ENCODE measurements at places on chromosomes 1 and 21. TPM values are rescaled to one million over a fixed set of nuclear protein-coding genes. Genes with fewer than 3 reads are reported as not detected.
A peak's percentile ranks its signal among the peaks of the same experiment; 100 is the strongest.

GRCh38 chr1:160911925-160912324 is 26.9 kb upstream of the ITLN1 start:
- no peak for DNase-seq

GRCh38 chr1:4071653-4072052 is 171.6 kb upstream of the C1orf174 start:
- DNase-seq, result no peak

DNA sequence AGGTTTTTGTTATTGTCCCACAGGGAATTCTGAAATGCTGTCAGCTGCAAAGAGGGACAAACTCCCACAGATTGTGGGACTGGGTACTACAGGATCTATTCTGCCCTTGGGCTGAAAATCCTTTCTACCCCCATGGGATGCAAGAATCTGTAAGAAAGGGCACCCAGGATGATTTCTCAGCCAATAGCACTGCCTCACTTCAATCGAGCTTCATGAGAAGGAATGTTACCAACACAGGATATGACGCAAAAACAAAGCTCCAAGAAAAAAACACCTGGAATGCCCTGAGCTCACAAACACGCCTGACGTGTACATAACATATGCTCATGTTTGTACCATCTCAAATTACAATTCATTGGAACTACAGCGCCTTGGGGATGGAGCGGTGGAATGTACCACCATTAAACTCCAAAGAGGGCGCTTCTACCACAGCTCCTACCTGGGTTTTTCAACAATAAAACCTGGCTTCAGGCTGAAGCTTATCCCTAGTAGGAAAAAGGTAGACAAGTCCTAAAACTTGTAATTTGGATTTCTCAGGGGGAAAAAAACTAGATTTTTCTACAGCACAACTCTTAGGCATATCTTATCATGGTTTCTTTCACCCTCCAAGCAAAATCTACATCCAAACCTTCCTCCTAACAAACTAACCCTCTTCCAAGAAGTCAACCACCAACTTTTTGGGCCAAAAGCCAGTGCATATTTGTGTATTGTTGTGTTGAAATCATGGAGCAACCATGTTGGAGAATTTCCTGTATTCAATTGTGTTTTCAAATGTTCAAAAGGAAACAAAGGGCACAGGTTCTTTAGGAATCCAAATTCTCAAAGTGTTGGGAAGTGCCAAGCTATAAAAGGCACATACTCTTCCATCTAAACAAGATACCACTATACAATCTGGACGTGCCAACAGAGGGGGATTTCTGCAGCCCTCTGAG is 78.9 kb downstream of the TGFBR3 start:
- DNase-seq, result no peak

GRCh38 chr1:10813799-10814198 is 17.4 kb upstream of the CASZ1 start:
- DNase-seq, result no peak

DNA sequence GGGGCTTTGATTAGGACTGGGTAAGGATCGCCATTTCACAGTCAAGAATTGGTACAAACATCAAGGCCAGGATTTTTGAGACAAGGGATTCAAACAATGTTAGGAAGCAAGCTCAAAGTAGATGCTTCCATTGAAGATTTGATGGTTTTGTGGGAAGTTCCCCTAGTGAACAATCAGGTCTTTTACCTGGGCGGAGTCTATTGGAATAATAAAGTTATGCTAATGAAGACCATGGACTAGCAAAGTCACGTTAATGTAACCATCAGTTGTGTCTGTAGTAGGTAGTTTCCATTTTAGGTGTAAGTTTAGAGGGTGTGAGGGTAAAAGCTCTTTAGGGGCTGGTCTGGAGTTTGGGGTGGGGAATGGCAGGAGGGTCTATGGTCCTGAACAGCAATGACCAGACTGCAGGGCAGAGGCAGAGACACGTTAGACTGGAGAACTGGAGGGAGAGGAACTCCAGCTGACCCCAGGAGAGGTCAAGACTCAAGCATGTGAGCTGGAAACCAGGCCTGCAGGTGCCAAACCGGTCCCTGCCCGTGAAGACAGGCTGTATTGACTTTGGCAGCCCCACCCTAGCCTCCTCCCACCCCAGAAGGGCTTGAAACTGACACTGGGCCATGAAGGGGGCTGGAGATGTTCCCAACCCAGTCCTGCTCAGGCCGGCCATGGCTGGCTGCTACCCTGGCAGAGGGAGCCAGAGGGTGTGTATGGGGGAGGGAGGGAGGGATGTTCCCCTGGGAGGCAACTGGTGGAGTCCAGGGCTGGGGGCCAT is 36.0 kb upstream of the GPR37L1 start:
- no peak for DNase-seq

DNA sequence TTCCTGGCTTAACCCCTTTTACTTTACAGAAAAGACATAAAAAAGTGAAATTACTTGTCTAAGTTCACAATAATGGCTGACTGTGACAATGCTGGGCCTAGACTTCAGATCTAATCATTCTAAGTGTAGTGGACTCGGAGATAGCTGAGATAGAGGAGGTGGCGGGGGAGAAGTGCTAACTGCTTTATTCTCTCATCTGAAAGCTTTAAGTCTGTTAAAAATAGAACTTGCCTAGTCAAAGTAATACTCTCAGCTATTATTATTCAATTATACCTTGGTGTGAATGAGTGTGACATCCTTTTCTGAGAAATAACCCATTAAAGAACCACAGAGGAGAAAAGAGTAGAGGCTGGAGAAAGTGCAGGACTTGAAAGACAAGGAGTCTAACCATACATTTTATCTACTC is 96.1 kb upstream of the OLIG2 start:
- no peak for DNase-seq

GRCh38 chr1:47325528-47325927 is 8.1 kb upstream of the CMPK1 start:
- no peak for DNase-seq

GRCh38 chr1:82185084-82185483 is 384.4 kb downstream of the ADGRL2 start:
- no peak for DNase-seq

DNA sequence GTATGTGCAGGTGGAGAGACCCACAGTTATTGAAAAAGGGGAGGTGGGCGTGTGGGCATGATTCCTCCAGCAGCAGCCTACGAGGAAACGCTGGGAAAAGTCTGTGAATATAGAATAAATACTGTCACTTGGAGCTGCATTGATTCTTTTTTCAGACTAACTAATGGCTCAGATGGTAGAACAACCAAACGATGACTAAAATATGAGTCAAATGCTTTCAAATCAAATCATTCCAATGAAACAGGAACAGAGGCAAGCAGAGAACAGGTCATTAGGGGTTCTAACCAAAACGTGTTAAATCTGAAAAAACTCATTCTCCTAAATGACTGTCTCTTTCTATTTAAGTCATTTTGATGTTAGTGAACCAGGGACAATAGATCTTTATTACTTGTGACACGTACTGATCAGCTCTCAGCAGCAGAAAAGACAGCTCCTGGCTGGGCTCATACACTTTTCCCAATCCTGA is 35.1 kb upstream of the SEC16B start:
- peak; percentile 8 for DNase-seq

- peak; percentile 28 for DNase-seq
Observed at GRCh38 chr21:46325073-46325912, 1.3 kb downstream of the PCNT start.

GRCh38 chr1:17877896-17878295 is 122.8 kb downstream of the ACTL8 start:
- DNase-seq, result no peak

DNA sequence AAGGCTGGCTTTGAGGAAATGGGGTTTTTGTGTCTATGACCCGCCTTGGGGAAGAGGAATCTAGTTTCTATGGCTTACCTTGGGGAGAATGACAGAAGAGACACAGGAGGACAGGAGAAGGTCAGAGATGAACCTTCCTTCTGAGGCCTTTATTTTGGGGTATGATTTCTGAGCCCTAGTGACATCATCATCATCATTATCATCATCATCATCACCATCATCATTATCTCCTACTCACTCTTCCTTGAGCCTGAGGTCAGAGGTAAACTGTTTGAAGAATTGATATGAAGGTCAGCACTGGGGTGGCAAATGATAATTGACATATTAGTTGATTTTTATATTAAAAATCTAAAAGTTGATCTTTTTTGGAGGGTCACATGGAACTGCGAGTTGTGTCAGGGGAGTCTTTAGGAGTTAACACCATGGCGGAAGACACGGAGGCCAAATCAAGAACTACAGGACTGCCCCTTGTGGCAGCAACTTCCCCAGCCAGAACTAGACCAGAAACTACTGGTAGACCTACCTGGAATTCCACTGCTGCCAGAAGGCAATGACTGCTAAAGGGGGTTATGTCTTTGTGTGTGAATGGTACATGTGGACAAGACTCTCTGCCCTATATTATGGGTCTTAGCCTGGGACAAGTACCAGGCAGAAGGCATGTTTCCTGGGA is 49.8 kb upstream of the WLS start:
- peak; percentile 3 for DNase-seq

DNA sequence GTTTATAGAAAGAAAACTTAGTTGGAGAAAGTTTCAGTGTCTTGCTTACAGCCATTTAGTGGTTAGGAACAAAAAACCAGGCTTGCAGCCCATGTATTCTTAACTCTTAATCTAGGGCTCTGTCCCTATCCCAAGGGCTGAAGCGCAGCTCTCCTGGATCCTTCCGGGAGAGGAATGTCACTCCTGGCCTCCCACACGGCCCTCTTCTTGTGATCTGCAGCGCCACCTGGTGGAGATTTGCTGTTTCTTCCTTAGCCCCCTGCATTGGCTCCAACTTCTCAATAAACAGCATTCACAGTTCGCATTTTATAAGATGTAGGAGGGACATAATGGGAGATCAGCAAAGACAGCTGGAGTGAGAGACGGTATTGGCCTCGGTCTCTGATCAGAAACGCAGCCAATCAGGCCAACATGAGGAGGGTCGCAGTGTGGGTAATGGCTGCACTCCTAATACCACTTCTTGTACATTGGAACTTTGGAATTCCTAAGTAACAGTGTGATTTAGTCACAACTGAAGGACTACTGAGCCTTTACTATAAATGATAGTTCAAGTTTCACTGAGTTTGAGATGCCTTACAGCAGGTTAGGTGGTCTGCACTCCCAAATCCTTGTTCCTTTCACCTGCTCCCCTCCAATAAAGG is 283.4 kb downstream of the ASTN1 start:
- peak; percentile 51 for DNase-seq

DNA sequence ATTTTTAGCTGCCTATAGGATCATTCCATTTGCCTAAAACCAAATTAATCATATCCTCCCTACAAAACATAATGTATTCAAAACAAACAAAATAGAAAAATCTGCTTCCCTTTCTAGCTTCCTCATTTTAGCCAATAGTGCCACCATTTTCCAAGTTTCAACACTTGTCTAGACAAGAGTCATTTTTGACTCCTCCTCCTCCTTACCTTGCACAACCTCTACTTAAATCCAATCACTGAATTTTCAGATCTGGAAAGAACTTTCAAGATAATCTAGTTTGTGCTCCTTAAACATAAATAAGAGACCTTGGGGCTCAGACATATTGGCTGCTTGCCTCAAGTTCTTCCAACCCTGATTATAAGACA is 7.4 kb downstream of the STX6 start:
- DNase-seq, result no peak

- DNase-seq, result no peak
Observed at GRCh38 chr1:71885171-71885570, 397.2 kb downstream of the NEGR1 start.

DNA sequence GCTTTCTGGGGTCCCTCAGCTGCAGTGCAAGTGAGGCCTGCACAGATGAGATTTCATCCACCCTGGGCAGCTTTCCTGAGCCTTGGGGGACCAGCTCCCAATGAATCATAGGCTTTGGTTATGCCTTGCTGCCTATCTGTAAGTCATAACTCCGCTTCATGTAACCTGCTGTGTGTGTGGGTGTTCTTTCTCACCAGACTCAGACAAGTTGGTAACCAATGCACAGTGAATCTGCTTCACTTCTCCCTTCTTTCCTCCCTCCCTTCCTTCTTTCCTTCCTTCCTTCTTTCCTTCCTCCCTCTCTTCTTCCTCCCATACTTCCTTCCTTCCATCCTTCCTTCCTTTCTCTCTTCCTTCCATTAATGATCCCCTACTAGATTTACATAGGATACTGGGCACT is 34.4 kb upstream of the PSMB2 start:
- DNase-seq, result no peak

GRCh38 chr1:115036814-115037507 is 7.3 kb downstream of the TSHB start:
- no peak for DNase-seq

- DNase-seq, result no peak
Observed at GRCh38 chr1:212691561-212692071, 8.0 kb downstream of the BATF3 start.

DNA sequence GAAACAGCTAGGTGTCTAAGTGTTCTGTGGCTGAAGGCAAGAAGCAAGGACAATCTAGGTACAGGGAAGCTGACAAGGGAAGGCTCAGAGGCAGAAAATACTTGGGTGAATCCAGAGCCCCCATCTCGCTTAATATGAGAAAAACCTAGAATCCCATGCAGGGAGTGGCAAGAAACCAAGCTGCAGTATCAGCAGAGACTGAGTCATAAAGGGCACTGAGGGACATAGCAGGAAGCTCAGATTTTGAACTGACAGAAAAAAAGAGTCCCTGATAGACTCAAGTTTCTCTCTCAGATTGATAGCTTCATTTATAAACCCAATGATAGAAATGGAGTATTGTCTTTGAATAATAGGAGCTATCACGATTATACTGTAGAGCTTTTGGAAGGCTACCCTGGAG is 77.3 kb upstream of the KCNJ15 start:
- DNase-seq, result no peak

DNA sequence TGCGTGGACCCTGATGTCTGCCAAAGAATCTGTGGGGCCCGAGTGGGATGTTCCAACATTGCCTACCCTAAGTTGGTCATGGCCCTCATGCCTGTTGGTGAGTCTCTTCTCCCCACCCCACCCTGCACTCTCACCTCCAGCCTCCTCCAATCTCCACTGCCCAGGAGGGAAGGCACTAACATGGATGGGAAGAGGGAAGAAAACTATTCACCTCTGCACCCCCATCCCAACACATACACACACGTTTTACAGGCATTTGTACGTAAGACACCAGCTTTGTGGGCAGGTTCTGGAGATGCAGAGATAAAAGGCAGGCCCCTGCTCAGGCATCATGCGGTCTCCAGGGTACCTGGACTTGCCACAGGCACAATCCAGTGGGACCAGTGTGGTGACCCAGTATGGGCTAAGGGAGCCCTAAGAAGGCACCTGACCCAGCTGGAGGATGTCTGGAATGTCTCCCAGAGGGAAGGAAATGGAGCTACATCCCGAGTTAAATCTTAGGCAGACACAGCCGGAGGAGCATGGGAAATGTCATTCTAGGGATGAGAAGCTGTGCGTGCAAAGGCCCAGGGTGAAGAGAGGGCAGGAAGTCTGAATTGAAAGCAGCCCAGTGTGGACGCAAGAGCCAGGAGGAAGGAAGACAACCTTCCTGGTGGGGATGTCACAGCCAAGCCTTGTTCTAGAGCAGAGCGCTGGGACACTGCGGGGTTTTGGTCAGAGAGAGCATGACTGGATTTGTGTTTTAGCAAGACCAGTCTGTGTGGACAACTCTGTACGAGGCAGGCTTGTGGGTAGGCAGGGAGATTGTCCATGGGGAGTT is 11.4 kb downstream of the SLC5A9 start:
- DNase-seq, result no peak

The SNX27 gene
- 42.2 TPM for total RNA-seq

The KRTAP10-12 gene
- not detected for total RNA-seq

The TSTD1 gene
- total RNA-seq, result 116 TPM

The SAMD11 gene
- total RNA-seq, result 11.5 TPM

The NUF2 gene
- total RNA-seq, result 37.6 TPM

The ACTL8 gene
- total RNA-seq, result 0.69 TPM

The UQCRHL gene
- 2.5 TPM for total RNA-seq

The OR10J1 gene
- not detected for total RNA-seq

The MROH9 gene
- not detected for total RNA-seq

The ANKRD34A gene
- total RNA-seq, result 1.1 TPM

The AMY1A gene
- total RNA-seq, result not detected

The RAB7B gene
- total RNA-seq, result 0.22 TPM

The RAP1A gene
- 46.2 TPM for total RNA-seq

The FABP3 gene
- not detected for total RNA-seq
